ENCODE measurements at places on chromosomes 3 and 15.

DNA sequence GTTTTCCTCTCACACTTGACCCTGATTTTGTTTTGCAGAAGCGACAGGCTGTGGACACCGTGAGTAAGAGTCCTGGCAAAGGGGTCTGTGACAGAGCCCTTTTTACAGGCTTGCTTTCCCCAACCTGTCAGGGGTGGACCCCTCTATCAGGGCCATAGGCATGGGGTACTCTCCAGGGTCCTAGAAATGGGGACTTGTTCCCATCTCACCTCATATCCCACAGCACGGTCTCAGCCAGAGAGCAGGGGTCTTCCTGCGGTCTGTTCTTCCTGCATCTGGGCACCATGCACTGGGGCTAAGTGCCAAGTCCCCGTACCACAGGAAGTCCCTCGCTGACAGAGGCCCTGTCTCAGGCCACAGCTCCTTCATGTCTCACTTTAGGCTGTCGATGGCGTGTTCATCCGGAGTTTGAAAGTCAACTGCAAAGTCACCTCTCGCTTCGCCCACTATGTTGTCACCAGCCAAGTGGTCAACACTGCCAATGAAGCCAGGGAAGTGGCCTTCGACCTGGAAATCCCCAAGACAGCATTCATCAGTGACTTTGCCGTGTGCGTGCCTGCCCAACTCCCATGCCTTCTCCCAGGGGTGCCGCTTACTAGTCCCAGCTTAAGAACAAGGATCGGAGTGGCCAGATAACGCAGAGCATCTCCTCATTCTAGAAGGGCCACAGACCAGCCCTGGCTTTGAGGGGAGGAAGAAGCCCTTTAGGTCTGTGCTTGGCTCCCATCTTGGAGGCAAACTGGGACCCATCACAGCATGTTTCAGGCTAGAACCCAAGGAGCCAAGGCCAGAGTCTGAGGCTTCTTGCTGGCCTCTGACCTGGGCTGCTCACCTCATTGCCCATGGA lies 783 bp downstream of the ITIH1 start:
- DNase-seq = no peak

DNA sequence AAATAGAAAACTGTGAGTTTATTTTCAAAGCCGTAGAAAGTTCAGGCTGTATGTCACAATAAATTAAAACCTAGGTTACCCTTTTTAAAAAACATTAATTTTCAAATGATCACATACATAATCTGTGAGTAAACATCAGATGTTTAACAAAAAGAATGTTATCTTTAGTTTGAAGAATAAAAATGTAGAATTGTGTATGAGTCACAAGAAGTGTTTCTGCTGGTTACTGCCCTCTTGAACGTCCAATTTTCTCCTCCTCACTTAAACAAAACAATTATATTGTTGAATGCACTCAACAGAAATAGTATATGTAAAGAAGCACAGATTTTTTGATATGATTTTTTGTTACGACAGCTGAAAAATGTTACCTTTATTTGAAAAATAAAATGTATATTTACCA lies 855.1 kb downstream of the ROBO1 start:
- DNase-seq = no peak

GRCh38 chr15:63210151-63211091 lies 21.0 kb downstream of the RAB8B start:
- no peak for DNase-seq

DNA sequence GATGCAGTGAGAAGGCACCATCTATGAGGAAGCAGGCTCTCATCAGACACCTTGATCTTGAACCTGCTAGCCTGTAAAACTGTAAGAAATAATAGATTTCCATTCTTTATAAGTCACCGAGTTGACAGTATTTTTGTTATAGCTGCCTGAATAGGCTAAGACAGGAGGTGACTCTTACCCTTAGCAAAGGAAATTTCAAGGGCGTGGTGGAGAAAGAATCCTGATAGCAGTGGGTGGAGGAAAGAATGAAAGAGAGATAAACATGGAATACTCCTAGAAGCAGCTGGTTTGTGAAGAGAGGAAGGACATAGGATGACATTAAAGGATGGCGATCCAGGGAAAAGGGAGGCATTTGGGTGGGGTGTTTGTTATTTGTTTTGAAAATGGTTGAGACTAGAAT lies 41.4 kb downstream of the SIDT1 start:
- no peak for DNase-seq

GRCh38 chr3:35932995-35933394 lies 293.7 kb downstream of the ARPP21 start:
- DNase-seq = no peak

DNA sequence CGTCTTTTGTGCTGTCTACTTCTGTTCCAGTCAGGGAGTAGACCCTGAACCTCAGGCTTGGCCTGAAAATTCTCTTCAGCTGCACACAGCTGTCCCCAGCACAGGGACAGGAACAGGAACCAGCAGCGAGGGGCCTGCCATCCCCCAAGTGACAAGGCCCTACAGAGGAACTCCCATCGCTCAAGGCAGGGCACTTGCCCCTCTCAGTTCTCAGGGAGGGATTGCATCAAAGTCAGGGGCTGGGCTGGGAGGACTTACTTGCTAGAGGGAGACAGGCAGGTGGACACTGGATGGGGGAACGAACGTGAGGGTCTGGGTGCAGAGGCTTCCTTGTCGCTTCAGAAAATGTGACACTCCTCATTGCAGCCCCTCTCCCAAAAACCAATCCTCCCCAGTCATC lies 163.6 kb downstream of the CHSY1 start:
- DNase-seq = no peak

- DNase-seq = no peak
Observed at GRCh38 chr3:88963003-88963402, 144.4 kb upstream of the EPHA3 start.

GRCh38 chr3:109242187-109242523 lies 74.2 kb downstream of the DPPA2 start:
- no peak for DNase-seq

GRCh38 chr15:66658855-66659254 lies 43.2 kb upstream of the SMAD6 start:
- DNase-seq = no peak

- DNase-seq = no peak
Observed at GRCh38 chr3:50163572-50164455, 8.7 kb downstream of the SEMA3F start.

DNA sequence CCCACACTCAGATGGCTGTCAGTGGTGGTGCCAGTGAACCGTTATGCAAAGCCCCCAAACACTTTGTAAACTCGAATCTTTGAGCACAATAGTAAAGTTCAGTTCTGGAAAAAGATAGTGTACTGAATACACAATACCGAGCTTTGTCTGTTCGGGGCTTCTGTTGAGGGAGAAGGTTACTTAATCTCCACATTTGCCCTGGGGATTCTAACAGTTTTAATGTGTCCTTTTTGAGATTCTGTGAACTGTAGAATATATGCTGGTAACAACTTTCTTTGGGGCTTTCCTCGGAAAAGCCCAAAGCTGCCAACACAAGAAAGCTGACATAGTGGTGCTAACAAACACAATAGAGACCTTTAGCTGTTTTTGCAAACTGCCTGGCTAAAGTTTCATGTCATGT lies 686.5 kb downstream of the ROBO1 start:
- peak; percentile 6 for DNase-seq

DNA sequence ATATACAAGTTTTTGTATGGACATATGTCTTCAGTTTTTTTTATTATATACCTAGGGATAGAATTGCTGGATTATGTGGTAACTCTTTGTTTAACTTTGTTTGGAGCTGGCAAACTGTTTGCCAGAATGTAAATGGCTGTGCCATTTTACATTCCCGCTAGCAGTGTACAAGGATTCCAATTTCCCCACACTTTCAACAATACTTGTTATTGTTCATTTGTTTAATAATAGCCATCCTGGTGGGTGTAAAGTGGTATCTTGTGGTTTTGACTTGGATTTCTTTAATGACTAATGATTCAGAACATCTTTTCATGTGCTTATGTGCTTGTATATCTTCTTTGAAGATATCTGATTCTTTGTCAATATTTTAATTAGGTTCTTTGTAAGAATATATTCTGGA lies 64.4 kb downstream of the ZNF609 start:
- DNase-seq = no peak

GRCh38 chr3:182436547-182436946 lies 356.8 kb upstream of the ATP11B start:
- DNase-seq = no peak

- DNase-seq = no peak
Observed at GRCh38 chr15:92025706-92026270, 172.3 kb downstream of the SLCO3A1 start.

- DNase-seq = no peak
Observed at GRCh38 chr3:8793242-8793641, 23.8 kb upstream of the OXTR start.

- no peak for DNase-seq
Observed at GRCh38 chr3:192879346-192880031, 38.2 kb downstream of the MB21D2 start.

GRCh38 chr3:172625404-172625803 lies 85.5 kb downstream of the NCEH1 start:
- DNase-seq = no peak

- DNase-seq = no peak
Observed at GRCh38 chr3:29301332-29302019, 20.6 kb downstream of the RBMS3 start.

DNA sequence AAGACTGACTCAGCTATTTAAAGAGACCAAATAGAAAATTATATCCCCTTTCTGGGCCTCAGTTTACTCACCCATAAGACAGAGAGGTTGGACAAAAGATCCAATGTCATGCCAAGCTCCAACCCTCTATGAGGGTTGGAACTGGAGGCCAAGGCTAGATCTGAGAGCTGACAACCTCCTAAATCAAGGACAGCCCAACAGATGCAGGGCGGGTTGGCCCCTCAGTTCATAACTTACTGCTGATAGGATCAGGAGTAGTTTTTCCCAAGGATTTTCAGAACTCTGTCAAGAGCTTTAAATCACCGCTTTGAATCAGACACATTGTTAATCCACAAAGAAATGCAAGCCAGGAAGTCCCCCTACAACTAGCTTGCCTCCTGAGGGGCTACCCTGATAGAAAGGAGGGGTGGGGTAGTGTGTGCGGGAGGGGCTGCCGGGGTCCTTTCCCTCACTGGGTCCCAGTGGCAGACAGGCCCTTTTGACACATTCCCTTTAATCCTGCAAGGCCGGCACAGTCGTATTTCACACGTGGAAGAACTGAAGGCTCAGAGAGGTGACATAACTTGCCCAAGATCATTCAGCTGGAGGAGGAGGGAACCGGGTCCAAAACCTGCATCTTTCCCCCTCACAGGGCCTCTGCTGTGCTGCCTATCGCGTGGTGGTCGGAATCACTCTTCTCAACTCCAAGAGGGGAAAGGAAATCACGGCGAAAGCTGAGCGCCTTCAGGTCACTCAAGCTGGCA lies 21.4 kb downstream of the BMF start:
- no peak for DNase-seq

DNA sequence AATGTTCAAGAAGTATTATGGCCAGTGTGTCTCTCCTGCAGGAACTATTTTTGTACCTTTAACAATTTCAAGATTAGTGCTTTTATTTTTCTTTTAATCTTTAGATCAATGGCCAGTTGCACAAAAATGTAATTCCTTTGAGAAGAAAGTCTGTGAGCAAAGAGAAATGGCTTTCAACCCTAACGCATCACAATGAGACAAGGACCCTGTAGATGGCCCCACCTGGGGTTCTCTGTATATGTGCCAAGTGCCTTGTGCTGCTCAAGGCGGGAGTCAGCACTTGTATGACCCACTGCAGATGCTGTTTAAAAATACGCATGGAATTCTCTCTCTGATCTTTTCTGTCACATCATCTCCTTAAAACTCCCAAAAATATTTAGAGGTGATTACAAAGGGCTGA lies 453.4 kb downstream of the OCA2 start:
- DNase-seq = no peak

- DNase-seq = peak; percentile 77
Observed at GRCh38 chr3:126389112-126389793, 5.5 kb upstream of the CFAP100 start.

DNA sequence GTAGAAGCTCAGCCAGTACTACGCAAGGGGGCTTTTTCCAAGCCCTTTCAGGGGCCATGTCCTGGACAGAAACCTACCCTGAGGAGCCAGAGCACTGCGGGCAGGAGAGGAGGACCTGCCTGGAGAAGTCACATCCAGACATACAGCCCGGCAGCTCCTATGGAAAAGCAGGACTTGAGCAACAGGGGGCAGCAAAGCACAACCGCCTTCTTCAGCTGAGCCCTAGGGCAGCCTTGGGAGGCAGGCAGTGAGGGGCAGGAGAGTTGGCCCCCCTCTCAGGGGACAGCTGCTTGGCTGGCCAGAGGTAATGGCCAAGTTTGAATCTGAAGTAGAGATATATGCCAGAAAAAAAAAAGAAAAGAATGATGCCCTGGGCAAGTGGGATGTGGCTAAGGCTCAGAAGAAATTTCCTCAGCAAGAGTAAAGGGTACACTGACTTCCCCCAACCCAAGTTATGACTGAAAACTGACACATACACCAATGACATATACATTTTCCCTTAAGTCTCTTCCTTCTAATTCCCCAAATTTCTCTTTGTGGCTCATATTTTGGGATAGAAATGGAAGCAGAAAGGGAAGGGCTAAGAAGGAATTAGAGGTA lies 56.9 kb downstream of the CYP19A1 start:
- DNase-seq = peak; percentile 47

- no peak for DNase-seq
Observed at GRCh38 chr3:108320746-108321350, 24.5 kb downstream of the HHLA2 start.

DNA sequence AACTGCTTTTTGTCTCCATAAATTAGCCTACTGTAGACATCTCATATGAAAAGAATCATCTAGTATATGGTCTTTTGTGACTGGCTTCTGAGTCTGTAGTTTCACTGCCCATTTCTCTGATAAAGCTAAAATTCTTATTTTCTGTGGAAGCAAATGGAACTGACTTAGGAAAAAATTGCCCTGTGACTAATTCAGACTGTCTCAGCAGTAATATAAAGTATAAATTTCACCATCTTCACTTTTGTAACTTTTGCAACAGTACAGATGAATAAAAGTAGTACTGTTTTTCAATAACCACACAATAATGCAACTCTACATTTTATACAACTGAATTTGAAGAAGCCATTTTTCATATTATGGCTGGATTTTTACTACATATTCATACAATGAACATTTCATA lies 104.1 kb downstream of the TBC1D5 start:
- DNase-seq = no peak

DNA sequence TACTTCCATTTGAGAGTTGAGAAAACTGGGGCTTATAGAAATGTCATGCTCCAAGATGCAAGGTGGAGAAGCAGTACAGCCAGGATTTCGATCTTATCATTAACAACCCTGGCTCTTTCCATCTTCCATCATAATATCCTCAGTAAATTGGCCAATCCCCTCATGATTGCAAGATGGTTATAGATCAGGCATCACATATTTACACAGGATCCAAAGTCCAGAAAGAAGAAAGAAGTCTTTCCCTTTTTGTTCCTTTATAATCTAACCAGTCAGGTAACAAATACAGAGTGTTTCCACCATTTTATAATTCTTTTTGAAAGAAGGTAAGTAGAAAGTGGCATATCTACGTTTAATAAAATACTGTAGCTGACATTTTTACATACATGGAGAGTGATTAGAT lies 29.7 kb downstream of the CNTN3 start:
- no peak for DNase-seq

DNA sequence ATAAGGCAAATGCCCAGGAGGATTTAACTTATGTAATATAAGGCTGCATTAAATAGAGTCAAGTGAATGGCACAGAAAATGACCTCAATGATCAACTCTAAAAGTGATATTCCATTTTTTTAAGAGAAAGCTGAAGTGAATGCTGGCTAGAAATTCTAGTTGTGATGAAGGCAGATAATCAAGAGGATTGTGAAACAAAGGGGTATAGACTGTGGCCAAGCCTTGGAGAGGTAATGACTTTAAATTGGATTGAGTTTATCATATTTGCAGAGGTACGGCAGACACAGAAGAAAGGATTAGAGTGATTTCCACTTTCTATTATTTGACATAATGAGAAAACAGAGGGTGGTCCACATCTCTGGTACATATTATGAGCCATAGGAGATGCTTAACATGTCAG lies 269.2 kb downstream of the MECOM start:
- DNase-seq = no peak

Data from neural crest cell (in vitro differentiated cells).